Esophagus squamous epithelium (tissue), 5 donors: ENCODE measurements at places on chromosomes 5 and 9.

DNA sequence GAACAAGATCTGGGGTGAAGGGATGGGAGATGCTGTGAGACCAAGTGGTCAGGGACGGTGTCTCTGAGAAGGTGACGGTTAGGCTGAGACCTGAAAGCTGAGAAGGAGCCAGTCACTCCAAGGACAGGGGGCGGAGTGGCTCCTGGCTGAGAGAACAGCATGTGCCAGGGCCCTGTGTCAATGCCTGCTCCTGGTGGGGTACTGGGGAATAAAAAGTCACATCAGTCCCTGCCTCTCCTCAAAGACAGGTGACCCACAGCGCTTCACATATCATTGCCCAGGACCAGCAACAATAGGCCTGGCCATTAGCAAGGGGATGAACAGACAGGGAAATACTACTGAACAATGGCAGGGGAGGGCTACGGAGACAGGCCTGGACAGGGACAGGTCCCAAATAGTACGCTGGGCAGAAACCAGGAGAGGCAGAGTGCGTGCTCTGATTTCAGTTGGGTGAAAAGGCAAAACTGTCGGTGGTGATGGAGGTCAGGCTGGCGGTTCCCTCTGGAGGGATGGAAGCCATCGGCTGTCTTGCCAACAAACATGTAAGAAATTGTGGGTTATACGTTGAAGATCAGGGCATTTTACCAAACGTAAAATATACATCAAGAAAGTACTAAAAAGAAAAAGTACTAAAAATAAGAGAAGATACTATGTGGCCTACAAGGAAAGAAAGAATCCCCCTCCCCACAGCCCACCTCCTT lies 64.3 kb downstream of the C9orf50 start:
- no peak for DNase-seq

DNA sequence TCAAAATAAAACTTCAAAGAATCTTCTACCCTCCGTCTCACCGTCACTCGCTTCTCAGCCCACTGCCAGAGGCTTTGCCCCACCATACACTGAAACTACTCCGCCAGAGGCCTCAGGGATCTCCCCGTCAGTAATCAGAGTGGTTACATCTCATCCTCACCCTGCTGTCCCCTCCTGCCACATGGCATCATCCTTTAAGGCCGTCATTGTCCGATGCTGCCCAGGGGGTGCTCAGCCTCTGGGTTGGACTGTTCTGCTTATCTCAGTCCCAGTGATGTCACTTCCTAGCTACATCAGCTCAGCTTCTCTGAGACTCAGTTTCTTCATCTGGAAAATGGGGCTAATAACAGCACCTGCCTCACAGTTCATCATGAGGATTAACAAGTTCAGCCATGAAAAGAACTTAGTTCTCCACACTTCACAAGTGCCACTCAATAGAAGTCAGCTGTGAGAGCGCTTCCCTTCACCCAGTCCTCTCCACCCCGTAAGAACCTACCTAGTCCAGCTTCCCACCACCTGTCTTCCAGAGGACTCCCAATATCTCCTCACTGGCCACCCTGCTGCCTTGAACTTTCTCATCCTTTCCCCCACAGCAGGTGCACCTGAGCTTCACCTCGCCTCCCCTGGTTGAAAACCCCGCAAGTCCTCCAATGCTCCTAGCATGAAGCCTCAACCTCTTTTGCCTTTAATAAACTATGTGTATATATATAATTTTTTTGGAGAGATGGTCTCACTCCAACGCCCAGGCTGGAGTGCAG lies 2.8 kb upstream of the IL3 start:
- no peak for DNase-seq

DNA sequence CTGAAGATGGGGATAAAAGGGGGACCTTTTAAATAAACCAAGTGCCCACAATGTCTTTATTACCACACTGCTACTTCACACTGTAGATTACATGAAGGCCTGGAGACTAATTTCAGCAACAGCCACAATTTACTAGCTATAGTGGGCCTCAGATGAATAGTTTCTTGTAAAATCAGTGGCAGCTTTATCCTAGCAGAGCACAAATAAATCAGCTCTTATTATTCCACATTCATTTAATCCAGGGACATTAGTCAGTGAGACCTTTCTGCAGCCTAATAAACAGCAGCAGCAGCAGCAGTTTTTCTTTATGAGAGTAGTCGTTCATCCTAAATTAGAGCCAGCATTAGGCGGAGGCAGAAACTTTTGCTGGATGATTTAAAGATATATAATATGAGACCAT lies 542.3 kb downstream of the PSAT1 start:
- DNase-seq = no peak

DNA sequence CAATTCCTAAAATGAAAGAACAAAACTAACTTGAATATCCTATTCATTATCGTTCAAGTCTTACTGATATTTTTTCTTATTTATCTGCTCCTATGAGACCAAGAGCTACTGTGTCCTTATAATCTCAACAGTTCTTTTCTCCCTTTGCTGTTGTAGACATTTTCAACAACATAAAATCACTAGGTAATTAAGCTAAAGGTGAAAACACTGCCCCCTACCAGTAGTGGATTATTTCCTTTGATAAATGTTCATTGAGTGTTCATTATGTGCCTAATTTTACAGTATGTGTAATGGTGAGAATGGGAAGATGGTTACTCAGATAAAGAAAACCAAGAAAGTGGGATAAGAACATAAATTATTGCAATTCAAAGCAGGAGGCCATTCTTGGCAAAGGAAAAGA lies 41.4 kb upstream of the PAPPA start:
- no peak for DNase-seq

DNA sequence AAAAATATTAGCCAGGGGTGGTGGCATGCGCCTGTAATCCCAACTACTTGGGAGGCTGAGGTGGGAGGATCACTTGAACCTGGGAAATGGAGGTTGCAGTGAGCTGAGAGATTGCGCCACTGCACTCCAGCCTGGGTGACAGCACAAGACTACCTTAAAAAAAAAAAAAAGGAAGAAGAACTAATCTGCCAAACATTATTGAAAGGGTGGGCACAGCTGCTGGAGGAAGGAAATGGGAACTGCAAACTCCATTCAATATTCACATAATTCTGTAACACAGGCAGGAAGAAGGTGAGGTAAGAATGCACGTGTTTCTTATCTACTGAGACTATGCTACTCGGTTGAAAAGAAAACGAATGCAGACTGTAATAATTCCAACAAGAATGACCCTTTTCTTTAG lies 121.1 kb upstream of the GNA14 start:
- DNase-seq = no peak

- no peak for DNase-seq
Measured at GRCh38 chr9:6929441-6930215, 171.9 kb downstream of the KDM4C start.
